ENCODE measurements at places on chromosomes 4 and X.

DNA sequence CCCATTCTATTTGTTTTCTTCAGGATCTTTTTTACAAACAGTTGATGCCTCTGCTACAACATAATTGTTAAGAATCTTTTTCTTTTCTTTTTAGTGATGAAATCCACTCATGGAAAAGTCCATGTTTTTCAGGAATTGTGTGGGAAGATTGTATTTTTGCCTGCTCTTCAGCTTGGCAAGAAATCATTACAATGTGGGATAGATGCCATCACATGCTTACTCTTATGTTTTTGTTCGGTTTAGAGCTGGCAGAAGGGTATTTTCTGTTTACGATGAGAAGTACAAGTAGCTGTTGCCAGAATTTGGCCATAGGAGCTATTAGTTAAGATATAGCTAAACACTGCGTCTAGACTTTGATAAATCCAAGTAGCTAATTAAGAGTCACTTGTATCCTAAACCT is 2585.3 kb downstream of the ARAP2 start:
- no peak for DNase-seq

DNA sequence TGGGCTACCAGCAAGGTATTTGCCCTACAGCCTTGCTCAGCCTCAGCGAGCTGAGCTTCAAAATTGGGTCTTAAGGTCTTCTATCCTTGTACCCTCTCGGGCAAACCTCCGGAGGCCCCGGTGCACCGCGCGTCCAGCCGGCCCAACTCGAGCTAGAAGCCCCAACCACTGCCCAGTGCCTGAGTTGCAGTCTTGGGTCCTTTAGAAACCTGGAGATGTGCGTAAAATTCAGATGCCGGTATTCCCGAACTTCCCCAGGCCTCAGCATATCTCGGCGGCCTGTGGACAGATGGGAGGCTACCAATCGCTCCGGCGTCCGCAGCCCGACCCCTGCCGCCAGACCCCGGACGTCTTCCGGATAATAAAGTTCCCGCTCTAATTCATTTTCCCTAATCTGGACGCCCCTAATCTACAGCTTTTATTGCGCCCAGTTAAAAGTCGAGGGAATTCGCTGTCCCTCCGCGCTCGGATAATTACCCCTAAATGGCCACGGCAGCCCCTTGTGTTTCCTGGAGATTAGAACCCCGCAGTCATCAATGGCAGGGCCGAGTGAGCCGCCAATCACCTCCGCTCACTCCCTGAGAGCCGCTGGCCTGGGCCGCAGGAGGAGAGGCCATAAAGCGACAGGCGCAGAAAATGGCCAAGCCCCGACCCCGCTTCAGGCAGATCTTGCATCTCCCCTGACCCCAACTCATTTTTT is 1.5 kb upstream of the MSX1 start:
- DNase-seq = no peak

- DNase-seq = no peak
These were observed 255.3 kb upstream of the NRK start for GRCh38 chrX:105567082-105567481.

DNA sequence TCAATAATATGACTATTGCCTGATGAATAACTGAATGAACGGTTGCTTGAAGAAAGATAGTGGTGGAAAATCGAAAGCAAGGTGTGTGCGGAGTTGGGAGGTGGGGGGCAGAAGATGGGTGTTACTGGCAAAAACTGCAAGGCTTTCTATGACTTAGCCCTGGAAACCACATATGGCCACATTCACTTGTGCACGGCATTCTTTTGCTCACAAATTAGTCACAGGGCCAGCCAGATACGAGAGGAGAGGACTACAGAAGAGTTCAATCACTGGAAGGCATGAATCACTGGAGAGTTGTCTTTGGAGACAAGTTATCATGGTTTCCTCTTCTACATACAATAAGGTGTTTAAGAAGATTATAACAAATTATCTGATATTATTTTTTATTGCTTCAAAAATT is 626.5 kb upstream of the CPEB2 start:
- DNase-seq = peak; percentile 55

DNA sequence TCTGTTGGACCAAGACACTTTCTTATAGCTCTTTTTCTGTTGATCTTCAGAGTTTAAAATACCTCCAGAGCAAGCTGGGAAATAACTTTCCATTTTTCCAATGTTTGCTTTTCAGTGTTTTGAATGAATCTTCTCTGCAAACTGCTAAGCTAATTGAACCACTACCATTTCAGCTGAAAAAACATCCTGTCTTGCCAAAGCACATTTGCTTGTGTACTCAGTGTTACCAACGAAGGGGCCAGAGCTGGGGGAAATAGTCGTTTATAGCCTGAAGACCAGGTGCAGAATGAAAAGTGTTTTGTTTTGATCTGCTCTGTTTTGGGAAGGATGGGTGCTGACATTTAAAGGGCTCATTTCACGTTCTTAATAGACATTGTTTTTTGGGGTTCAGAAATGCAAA is 88.4 kb upstream of the CLNK start:
- no peak for DNase-seq

GRCh38 chr4:177696438-177696966 is 254.3 kb upstream of the AGA start:
- DNase-seq = no peak

DNA sequence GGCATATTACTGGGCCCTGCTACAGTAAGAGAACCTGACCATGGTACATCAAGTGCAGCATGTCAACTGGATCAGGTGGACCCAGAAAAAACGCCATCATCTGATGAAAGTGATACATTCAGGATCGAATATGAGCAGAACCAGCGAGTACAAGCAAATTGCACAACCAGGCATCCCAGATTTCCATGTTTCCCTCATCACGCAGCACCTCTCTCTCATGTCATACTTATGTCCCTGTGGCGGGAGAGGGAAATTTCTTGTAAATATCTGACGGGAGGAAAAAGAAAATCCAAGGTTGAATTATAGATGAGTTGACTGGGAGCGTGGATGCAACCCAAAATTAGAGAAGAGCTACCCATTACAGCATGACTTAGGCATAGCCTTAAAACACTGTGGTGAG is 608.5 kb upstream of the FAT1 start:
- no peak for DNase-seq

DNA sequence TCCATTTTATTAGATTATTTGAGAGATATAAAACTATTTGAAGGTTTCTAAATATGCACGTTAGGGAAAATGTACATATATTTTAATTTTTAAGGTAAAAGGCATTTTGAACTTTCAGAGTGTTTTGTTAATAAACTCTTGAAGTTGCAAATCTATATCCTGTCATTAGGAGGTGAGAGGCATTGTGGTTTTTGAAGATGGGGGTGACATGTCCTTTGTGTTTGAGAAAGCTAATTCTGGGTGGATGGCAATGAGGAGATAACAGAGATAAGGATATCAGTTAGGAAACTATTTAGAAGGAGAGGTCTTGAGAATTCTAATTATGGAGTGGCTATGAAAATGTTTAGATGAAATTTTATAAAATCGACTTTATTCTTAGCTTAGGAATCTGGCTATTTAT is 6.1 kb downstream of the STIM2 start:
- DNase-seq = no peak

DNA sequence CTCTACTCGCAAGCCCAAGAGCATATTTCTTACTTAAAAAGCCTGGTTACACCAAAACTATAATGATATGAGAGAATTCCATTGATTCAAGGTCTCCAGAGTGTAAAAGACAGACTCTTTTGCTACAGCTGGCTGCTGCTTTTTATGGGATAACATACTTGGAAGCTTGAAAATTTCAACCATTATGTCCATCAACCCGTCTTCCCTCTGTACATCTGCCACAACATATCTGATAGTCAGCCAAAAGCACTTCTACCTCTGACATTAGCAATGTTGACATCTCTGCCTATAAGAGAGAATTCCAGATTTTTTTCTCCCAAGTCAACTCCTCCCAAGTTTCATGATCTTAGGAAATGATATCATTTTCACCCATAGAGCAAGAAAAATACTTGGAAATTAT is 54.4 kb upstream of the IQCM start:
- DNase-seq = no peak

GRCh38 chr4:54554339-54554990 is 103.3 kb upstream of the KIT start:
- DNase-seq = no peak

- no peak for DNase-seq
These were observed 10.4 kb upstream of the SYP start for GRCh38 chrX:49210406-49210805.

DNA sequence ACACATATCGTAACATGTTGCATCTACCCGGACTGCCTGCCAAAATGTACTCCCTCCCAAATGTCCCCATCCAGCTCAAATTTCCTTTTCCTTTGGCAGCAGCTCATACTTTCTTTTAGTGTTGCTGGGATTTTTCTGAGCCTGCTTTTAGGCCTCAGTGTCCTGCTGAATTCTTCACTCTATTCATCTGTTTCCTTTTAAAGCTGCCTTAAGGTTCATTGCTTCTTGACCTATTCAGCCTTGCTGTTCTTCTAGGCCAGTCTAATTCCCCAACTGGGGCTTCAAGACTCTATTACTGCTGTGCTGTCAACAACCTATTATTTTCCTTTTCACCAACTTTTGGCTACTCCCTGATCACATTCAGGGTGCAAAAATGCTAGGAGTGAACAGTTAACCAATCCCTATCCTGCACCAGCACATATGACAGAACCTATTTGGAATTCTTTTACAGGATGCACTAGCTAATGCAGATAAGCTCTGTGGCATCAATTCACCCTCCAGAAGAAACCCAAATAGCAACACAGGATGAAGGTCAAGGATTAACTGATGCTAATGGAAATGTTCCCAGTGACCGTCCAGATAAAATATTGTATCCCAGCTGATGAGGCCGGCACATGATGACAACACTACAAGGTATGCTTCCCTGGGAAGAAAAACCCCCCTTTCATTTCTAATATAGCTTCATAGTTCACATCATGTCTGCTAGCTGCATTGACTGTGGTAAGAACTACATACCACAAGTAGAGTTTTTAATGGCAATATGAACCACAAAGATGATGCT is 114.7 kb upstream of the TTC29 start:
- DNase-seq = no peak

DNA sequence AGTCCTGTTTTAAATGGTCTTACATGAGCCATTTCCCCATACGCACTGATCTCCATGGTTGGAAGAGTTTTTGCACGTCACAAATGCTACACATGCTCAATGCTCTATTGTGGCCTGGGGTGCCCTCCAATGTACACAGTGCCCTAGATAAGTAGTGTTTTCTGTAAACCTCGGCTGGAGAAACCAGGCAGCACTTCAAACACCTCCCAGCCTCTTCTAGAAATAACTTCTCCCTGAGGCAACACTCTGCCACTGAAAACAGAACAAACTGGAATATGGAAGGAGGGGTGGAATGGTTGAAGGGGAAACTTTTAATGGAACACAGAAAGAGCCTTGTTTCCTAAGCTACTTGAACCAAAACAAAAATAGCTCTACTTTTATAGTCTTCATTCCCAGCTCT is 123.9 kb upstream of the CBR4 start:
- DNase-seq = no peak

DNA sequence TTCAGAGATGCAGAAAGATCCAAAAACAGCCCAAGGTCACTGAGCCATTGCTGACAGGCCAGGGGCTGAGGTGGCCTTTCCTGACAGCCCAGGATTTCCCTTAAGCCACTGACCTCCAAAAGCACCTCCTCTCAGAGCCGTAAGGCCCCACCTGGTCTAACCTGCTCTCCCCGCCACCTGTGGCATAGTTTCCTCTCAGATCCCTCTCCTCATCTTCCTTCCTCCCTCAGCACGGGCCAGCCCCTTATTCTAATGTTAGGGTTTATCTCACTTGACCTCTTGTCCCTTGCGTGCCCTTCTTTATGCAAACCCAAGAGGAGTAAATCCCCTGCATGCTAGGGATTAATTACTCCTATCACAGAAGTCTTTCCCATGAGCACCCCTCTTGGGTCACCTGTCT is 113.0 kb downstream of the RBM47 start:
- DNase-seq = no peak

- peak; percentile 8 for DNase-seq
These were observed 32.8 kb upstream of the RELL1 start for GRCh38 chr4:37719021-37719420.

- no peak for DNase-seq
These were observed 32.3 kb downstream of the GRK4 start for GRCh38 chr4:2995546-2996265.

DNA sequence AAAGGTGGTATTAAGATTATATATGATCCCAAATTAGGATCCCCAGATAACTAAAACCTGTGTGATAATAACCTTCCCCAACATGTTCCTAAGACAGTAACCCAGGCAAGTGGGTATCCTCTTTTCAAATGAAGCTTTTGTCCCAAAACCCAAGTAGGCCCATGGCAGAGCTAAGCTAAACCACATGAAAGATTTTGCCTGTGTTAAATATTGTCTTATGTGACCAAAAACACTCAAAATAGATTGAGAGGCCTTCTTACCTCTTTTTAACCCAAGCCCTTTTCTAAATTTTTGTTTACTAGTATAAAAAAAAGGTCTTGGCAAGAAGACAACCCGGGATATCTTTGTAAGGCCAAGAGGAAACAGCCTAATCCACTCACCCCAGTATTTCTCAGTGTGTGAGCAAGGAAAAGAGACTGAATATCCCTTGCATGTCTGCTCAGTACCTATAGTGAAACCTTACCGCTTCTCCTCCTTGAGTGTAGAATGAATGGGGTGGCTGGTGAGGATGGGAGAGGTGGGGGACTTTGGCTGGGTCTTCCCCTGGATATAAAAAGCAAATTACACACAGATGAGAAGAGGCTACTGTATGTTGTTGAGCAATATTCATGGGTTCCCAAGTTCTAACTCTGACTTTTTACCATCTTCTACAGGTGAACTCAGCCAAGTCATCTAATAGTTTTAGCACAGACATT is 188.8 kb upstream of the BMP3 start:
- no peak for DNase-seq

DNA sequence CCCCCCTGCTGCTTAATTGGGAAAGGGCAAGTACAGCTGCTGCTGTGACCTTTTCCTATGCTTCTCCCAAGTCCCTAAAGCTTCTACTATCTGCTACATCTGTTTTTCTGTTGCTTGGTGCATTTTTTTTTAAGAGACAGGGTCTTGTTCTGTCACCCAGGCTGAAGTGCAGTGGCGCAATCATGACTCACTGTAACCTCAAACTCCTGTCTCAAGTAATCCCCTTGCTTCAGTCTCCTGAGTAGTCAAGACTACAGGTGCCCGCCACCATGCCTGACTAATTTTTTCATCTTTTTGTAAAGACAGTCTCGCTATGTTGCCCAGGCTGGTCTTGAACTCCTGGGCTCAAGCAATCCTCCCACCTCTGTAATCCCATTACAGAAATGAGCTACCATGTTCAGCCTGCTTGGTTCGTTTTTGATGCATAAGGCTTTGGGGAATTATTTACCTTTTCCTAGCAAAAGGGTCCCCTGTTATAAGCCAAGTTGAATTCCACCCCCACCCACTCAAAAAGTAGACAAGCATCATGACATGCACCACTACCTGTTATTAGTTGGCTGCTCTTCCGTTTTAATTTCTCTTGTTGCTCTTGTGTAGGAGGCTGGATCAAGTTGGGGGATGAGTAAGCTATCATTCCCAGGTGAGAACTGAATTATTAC is 39.6 kb downstream of the DGKK start:
- no peak for DNase-seq
